Upper lobe of right lung (tissue), 1 donor: ENCODE measurements at places on chromosomes 11 and 22. TPM values are rescaled to one million over a fixed set of nuclear protein-coding genes. Genes with fewer than 3 reads are reported as not detected.

MYO7A gene
- total RNA-seq, result 3.6 TPM

- DNase-seq, result no peak
These were observed 12.7 kb downstream of the CSNK1E start for GRCh38 chr22:38304526-38304925.

GRCh38 chr22:20430101-20430719 lies 7.4 kb downstream of the SCARF2 start:
- peak; percentile 61 for DNase-seq

- no peak for DNase-seq
These were observed 1112.4 kb downstream of the JRKL start for GRCh38 chr11:97502201-97502600.

GRCh38 chr11:47314992-47315391 lies 37.5 kb downstream of the MYBPC3 start:
- DNase-seq, result no peak

DNA sequence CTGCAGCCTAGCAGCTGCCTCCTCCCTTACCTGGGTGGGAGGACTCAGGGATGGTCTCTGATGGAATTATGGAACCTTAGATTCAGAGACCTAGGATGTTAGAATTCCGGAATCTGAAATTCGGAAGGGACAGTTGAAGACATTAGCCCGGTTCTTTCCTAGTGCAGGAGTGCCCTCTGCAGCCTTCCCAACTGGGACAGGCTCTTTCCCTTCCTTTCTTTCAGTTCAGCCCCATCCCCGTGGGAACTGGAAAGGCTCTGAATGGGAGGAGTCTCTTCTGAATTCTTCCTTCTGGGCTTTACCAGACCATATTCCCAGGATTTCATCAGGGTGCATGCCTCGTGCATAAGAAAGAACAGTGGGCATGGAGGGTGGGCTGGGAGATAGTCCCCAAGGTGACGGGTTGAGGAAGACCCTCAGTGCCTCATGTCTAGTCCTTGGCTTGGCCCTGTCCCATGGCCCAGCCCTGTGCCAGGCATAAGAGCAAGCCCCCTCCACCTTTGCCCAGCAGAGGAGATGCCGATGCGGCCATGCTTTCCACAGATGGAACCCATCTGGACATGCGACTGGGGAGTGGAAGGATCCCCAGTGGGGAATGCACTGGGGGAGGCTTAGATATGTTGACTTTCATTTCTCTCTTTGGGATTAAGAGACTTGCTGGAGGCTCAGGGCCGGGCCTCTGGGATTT lies 14.4 kb downstream of the DNAJB13 start:
- DNase-seq, result peak; percentile 54

- no peak for DNase-seq
These were observed 229.3 kb downstream of the CASP12 start for GRCh38 chr11:104668797-104669463.

GRCh38 chr22:22210375-22210774 lies 34.2 kb upstream of the VPREB1 start:
- DNase-seq, result no peak

GRCh38 chr22:28329186-28330073 lies 350.2 kb downstream of the TTC28 start:
- DNase-seq, result no peak

DNA sequence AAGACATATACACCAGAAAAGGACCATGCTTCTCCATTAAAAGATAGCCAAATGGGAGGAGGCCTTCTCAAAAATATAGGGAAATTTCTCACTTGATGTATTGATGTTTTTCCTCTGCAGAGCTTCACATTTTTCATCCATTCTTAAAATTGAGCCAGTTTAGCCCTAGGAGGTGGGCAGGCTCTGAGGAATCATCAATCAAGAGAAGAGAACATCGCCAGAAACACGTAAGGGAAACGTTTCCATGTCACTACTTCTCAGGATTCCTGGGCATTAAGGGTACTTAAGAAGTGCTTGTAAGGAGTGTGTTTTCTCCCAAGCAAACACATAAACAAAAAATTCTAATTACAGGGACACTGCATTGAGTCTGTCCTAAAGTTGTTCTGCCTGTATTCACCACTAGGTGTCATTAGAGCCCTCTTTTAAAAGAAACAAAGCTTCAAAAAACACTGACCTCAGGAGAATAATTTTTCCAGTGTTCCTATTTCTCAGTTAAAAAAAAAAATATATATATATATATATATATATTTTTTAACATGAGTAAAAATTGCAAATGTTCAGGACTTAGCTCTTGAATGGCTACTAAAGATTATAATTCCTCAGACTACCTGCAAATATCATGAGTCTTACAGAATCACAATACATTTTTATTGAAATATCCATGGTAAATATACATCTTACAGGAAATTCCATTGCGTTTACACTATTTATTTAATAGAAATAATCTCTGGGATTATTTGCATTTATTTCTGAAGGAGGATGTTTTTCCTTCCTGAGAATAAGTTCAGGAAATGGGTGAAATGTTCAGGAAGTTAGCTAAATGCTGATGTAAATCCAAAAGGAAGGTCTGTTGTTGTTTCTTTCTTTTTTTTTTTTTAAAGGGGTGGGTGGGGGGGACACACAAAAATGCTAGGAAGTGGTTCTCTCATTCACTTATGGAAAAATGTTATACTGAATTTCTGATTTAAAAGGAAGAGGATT lies 16.0 kb downstream of the FZD4 start:
- DNase-seq, result no peak

DNA sequence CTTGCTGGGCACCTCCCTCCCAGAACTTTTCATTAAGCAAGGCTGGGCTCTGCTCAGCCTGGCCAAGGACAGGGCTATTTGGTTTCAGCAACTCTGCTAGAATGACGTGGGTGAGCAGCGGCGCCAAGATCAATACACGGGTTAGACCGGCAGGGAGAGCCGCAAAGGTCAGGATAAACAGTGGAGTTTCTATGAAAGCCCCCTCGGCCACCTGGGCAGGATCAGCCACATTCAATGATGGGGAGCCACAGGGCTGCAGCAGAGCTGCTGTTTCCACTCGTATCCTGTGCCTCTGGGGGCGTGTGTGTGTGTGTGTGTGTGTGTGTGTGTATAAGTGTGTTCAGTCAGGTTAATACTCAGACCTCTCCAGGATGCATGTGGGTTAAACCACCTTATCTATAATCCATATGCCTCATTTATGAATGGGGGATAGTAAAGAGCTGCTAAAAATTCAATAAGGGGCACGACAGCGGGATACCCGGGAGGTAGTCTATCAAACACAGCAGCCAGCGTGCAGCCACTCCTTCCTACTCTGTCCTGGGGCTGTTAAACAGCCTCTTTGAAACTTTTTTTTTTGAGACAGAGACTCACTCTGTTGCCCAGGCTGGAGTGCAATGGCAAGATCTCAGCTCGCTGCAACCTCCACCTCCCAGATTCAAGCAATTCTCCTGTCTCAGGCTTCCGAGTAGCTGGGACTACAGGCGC lies 34.8 kb downstream of the MYH9 start:
- DNase-seq, result no peak

- DNase-seq, result no peak
These were observed 34.0 kb upstream of the P4HA3 start for GRCh38 chr11:74345420-74345819.

- DNase-seq, result peak; percentile 46
These were observed 10.3 kb downstream of the LTO1 start for GRCh38 chr11:69664901-69665300.

GRCh38 chr11:2518983-2519340 lies 74.2 kb downstream of the KCNQ1 start:
- DNase-seq, result peak; percentile 43

DNA sequence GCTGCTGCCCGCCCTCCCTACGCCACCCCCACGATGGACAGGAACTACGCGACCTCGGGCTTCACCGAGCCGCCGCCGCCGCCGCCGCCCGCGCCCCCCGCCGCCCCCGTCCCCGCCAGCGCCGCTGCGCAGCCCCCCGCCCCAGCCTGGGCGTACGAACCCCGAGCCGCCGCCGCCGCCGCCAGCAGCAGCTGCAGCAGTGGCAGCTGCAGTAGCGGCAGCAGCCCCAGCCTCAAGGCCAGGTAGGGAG lies 407 bp downstream of the QSER1 start:
- no peak for DNase-seq

DNA sequence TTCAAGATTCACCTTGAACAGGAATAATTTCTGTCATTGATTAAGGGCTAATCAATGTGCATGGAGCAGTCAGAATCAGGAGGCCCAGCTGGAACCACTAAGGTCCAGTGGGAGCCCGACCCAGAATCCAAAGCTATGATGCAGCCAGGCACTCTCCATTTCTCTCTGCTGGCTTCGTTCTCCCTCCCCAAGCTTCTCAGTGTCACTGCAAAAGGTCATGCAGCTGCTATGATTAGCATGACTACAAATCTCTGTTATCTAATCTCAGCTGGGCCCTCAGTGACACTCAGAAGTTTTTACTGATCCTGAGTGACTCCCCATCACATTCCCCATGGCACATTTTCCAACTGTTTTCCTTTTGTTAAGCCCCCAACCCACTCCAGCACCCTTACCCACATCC lies 31.1 kb upstream of the PRSS23 start:
- no peak for DNase-seq
